ENCODE measurements at places on chromosomes 3 and 15.

GRCh38 chr15:82100111-82100929 is 54.5 kb upstream of the MEX3B start:
- no peak for DNase-seq

DNA sequence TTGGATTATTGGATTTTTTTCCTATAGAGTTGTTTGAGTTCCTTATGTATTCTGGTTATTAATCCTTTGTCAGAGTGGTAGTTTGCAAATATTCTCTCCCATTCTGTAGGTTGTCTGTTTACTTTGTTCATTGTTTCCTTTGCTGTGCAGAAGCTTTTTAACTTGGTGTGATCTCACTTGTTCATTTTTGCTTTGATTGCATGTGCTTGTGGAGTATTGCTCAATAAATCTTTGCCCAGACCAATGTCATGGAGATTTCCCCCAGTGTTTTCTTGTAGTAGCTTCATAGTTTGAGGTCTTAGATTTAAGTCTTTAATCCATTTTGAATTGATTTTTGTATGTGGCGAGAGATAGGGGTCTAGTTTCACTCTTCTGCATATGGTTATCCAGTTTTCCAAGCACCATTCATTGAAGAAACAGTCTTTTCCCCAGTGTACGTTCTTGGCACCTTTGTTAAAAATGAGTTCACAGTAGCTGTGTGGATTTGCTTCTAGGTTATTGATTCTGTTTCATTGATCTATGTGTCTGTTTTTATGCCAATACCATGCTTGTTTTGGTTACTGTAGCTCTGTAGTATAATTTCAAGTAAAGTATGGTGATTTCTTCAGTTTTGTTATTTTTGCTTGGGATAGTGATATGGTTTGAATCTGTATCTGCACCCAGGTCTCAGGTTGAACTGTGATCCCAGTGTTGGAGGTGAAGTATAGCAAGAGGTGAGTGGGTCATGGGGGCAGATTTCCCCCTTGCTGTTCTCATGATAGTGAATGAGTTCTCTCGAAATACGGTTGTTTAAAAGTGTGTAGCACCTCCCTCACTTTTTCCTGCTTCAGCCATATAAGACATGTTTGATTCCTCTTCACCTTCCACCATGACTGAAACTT is 46.1 kb upstream of the TNFSF10 start:
- no peak for DNase-seq

GRCh38 chr3:186260726-186261125 is 101.3 kb downstream of the DGKG start:
- no peak for DNase-seq

GRCh38 chr3:69766638-69767037 is 27.4 kb downstream of the MITF start:
- DNase-seq, result no peak

GRCh38 chr3:32428092-32429068 is 36.7 kb downstream of the CMTM7 start:
- no peak for DNase-seq

GRCh38 chr3:54761637-54762036 is 166.2 kb downstream of the LRTM1 start:
- DNase-seq, result no peak

Data from activated T-helper 1 cell treated with anti-CD3 and anti-CD28 coated beads, Interleukin-2, amount 50 U/mL, for 16 hours (primary cell).